ENCODE measurements at places on chromosomes 4 and X.
A peak's percentile ranks its signal among the peaks of the same experiment; 100 is the strongest.

- DNase-seq, result no peak
Measured at GRCh38 chr4:7266525-7267292, 74.4 kb downstream of the SORCS2 start.

- no peak for DNase-seq
Measured at GRCh38 chrX:155144926-155145325, 71.3 kb upstream of the VBP1 start.

GRCh38 chrX:115030625-115031024 is 13.2 kb upstream of the IL13RA2 start:
- no peak for DNase-seq

- DNase-seq, result peak; percentile 35
Measured at GRCh38 chrX:129654652-129655546, at the start of gene APLN. Gene APLN, minus strand, starts transcription at chrX:129654956. Its CDS starts 326 bp downstream, at chrX:129654630.

DNA sequence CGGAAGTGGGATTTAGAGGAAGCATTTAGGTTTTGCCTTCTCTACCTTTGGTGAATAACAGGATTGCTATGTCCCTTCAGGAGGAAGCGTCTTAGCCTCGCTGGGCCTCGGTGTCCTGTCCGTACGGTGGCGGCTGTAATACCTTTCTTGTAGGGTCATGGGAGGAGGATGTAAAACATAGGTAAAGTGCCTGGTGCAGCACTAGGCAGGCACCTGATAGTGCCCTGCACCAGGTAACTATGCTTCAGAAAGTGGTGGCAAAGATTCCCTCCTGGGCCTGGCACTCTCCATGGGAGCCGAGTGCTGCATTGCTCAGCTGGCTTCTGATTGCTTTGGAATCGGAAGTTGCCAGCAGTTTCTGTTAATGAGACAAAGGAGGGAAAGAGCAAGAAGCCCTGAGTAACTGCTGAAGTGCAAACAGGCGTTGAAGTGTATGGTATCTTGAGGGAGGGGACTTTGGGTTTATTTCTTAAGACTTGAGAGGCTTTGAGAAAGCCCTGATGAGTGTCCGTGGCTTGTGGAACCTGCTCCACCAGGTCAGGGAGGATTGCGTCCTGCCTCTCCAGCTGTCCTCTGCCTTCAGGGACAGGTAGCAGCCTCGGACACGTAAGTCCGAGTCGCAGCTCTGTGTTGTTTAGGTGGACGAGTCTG is 45.8 kb downstream of the TBC1D14 start:
- DNase-seq, result no peak

DNA sequence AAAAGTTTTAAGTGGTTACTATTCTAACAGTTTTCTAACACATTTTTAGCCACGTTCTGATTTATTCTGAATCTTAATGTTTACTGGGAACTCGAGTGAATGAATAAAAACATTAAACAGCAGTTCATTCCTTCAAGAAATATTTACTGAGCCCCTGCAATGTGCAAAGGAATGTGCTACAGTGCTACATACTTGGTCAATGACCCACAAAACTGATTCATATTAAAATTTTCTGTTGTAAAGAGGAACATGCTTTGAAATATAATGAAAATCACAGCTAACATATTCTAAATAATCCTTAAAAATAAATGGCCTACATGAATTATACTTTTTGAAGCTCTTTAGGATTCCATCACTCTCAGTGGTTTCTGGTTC is 78.7 kb downstream of the ARAP2 start:
- no peak for DNase-seq

DNA sequence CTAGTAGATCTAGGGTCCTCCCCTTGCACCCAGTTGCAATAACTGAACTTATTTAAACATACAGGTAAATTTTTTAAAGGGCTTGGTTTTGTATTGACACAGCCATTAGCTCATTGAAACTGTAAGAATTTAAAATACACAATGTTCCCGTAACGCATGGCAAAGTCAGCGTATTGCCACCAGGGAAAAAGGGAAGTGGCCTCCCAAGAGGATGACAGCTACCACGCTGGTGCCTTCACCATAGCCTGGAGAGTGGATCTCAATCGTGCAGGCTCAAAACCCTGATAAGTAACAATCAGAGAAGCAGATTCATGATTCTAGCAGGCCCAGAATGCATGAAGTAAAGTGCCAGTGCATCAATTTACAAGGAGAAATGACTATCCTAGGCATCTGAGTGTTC is 49.4 kb upstream of the RELL1 start:
- no peak for DNase-seq
